ENCODE measurements at places on chromosomes 2 and 18.

GRCh38 chr2:30372826-30373225 is 74.2 kb upstream of the LCLAT1 start:
- no peak for DNase-seq

- no peak for DNase-seq
Observed at GRCh38 chr2:226995625-226996041, 159.8 kb downstream of the RHBDD1 start.

DNA sequence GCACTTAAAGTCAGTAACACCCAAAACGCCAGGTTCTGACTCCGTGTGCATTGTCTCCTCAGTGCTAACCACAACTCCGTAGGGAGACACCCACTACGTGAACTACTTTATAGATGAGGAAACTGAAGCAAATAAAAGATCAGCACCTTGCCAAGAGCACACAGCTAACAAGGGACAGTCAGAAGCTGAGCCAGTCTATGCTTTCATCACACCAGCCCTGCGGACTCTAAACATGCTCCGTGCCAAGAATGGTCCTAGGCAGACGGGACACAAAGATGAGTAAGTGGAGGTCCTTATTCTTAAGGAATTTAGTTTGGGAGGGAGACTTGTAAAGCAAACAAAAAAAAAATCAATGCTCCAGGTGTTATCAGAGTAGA is 9.6 kb downstream of the MBOAT2 start:
- no peak for DNase-seq

- no peak for DNase-seq
Observed at GRCh38 chr18:6406075-6406909, 8.4 kb downstream of the L3MBTL4 start.

DNA sequence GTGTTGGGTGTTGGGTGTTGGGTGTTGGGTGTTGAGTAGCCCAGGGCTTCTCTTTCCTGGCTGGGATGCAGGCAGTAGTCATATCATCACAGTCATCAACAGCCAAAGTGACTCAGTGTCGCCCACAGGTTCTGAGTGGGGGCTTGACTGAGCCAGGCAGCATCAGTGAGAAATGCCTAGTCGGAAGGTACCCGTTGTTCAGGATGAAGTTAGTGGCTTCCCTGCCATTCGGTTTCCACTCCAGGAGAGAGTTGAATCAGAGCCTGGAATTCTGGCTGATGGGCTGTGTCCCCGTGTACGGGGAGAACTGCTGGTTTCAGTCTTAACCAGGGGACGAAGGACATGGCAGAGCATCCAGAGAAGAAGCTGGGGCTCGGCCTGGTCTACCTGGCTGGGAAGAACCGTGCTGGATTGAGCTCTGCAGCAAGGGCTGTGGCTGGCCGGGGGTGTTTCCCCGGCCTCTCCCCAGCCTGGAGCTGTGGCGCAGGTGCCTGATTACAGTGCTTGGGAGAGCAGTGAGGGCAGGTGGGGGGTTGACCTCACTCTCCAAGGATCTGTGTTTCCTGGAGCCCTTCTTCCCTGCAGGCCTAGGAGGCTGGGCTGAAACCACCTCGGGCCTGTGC is 49.4 kb downstream of the AGAP1 start:
- no peak for DNase-seq

DNA sequence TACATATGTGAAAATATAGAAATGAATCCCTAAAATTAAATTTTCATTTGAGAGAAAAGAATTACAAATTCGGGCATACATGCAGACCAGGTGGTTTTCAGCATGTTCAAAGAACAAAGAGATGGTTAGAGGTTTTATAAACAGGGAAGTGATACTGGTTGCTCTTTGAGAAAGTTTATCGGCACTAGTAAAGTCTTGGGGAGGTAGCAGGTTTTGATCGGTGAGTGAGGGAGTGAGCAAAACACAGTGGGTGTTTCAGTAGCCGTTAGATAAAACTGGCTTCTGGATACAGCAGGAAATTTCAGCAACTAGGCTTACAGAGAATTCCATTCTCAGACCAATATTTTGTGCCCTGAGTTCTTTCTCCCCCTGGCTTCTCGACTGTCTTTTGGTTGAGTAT is 51.1 kb downstream of the DSC3 start:
- no peak for DNase-seq

DNA sequence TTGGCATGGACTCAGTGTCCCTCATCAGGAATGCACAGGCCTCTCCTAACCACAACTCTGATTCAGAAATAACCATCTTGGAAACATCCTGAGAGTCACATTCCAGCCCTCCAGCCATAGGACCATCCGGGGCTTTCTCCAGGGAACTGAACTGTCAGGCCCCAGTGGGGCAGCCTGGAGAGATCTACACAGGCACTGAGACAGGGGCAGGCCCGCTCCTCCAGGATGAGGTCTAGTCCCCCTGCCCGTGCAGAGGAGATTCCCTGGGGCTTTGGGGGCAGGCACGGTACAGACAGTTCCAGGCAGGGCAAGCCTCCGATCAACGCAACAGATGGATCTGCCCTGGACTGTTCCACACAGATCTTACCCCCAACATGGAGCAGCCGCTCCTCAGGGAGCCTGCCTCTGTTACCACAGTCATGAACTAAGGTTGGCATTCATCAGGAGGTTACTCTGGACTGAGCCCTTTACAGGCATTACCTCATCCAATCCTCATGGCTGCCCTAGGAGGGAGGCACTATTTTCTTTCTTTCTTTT is 12.0 kb downstream of the KCNK3 start:
- no peak for DNase-seq

DNA sequence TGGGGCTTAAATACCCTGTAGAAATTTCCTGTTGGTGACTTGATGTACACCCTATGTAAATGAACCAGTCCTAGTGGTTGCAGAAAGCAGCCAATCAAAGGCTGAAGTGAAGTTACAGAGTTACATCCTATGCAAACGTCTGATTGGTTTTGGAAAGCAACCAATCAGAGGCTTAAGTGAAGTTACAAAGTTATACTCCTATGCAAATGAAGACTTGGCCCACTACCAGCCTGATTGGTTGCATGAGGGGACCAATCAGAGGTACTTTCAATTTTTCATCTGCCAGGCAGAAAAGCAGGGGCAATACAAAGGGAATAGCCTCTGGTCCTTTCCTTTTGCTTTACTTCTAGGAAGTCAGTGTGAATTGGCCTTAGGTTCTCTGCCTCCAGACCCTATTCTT is 13.6 kb upstream of the ZNF397 start:
- no peak for DNase-seq
